ENCODE measurements at places on chromosomes 11 and 22.

DNA sequence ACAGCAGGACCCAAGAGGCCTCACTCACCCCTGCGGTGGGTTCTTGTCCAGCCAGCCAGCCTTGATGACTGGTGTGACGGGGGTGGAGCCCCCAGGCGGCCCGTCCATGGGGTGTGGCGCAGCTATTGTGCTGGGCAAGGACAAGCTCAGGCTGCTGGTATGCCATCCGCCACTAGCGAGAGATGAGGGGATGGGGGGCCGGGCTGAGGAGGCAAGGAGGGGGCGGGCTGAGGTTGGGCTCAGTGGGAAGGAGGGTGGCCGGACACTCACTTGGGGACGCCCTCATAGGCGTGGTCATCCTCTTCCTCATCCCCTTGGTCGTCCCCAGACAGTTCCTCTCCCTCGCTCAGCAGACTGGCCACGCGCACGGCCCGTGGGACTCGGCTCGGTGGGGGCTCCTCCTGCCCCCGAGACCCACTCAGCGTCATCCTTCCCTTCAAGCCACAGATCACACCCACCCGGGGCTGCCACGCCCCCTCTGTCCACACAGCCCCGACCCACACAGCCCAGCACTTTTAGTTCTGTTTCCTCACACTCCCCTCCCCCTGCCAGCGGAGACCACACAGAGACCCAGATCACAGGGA lies 38.0 kb upstream of the PDE2A start:
- DNase-seq, result no peak

GRCh38 chr11:124938206-124938765 lies 2.4 kb upstream of the HEPACAM start:
- DNase-seq, result no peak

DNA sequence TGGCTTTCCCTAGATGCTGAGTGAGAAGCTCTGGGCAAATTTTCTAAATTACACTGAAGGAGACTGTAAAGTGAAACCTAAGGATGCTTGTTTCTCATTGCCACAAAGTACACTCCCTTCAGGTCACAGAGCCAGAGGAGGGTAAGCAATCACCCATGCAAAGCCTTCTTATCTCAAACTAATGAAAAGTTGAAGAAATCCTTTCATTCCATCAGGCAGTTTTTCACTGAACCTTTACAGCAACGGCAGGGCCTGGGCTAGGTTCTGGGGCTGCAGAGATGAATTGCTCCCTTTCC lies 106.2 kb downstream of the RASSF10 start:
- no peak for DNase-seq

GRCh38 chr11:111438846-111439520 lies 59.9 kb upstream of the POU2AF1 start:
- DNase-seq, result no peak

DNA sequence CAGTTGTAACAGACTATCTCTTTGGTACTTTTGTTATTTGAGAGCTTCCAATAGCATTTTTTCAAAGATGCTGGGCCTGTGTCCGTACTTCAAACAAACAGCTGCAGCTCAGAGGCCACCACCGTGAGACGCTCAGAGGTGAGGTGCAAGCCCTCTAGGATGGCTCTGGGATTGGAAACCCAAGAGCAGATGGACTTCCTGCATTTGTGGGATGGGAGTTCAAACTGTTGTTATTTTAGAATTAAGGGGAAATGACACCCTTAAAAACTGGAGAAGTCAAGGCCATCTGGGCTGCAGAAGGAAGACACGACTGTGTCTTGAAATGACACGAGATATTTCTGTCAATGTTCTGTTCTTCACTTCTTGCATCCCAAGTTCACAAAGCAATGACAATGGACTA lies 9.2 kb upstream of the IL10RA start:
- DNase-seq, result no peak

DNA sequence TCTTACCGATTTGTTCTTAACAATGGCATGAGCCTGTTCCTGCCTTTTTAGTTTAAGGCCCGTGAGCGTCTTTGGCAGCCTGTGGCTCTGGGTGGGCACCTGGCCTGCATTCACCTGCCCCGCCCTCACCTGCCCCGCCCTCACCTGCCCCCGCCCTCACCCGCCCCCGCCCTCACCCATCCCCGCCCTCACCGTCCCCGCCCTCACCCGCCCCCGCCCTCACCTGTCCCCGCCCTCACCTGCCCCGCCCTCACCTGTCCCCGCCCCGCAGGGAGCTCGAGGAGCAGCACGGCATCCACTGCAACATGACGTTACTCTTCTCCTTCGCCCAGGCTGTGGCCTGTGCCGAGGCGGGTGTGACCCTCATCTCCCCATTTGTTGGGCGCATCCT lies 14.2 kb downstream of the GATD1 start:
- DNase-seq, result no peak

- DNase-seq, result no peak
These were observed 1.9 kb downstream of the RDX start for GRCh38 chr11:110294509-110294908.

GRCh38 chr22:19811211-19811621 lies 43.5 kb downstream of the GNB1L start:
- DNase-seq, result no peak

- DNase-seq, result no peak
These were observed 802.0 kb downstream of the DLG2 start for GRCh38 chr11:84825106-84825660.

- no peak for DNase-seq
These were observed 177.5 kb upstream of the POU2AF2 start for GRCh38 chr11:111067994-111068393.

- no peak for DNase-seq
These were observed 38.9 kb downstream of the RELT start for GRCh38 chr11:73414977-73415651.

- DNase-seq, result no peak
These were observed 33.2 kb upstream of the LDHA start for GRCh38 chr11:18361154-18361553.
